ENCODE measurements at places on chromosomes 5 and 9.

- DNase-seq: no peak
Measured at GRCh38 chr5:170296036-170296934, 1.3 kb downstream of the LCP2 start.

DNA sequence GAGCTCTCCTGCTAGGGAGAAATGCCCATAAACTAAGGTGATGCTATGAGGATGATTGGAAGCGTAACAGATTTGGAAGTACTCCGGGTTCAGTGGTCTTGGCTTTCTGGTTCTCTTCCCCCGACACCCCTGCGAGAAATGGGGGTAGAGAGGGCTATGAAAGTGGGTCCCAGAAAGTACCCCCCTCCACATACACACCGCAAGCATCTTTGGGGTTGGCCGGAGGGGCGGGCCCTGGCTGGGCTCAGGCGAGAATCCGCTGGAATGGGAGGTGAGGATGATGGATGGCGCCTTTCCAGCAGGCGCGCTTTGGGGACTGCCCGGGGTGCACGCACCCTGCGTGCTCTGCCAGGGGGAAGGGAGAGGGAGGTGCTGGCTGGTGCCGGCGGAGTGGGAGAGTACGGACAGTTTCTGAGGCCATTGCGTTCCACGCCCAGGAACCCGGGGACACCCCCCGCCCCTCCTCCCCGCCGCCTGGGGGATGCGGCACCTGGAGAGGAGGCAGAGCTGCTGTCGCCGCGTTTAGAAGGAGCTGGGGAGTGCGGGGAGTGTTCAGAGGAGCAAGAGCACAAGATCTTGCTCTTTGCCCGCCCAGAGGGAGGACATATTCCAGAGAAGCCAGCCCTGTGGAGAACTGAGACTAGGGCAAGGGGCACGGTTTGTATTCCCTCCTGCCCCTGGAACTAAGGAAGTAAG is 1.9 kb downstream of the PCSK5 start:
- no peak for DNase-seq

GRCh38 chr9:136474974-136475865 is 7.6 kb downstream of the SEC16A start:
- DNase-seq: no peak

DNA sequence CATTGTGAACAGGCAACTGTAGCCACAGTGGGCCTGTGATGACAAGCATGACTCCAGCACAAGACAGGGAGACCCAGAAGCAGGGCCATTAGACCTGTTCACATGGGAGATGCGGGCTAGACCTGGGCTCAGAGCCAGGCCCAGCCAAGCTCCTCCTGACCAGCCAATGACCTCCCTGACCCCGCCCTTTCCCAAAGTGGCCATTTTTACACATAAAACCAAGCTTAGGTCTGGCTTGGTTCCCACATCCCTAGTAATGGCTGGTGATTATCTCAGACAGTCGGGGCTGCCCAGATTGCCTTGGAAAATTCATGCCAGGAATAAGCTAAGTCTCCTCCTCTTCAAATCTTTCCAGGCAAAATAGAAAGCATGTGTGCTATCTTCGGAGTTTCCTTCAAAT is 94.1 kb downstream of the FRMD3 start:
- no peak for DNase-seq

- no peak for DNase-seq
Measured at GRCh38 chr9:122223435-122223834, 5.3 kb downstream of the LHX6 start.

DNA sequence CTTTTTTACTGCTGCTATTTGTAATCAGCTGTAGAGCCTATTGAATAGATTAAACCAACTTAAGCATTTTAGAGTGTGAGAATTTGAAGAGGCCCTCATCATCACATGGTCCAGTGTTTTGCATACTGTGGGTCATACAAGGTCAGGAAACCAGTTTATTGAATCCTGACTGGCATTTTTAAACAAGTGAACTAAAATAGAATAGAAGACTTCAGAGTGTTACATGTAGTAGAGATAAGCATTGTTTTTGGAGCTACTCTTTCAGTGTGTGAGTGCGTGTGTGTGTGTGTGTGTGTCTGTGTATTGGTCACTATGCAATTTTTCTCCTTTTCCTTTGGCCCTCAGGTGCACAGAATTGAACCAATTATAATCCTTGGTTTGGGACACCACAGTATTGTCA is 114.4 kb downstream of the SLC28A3 start:
- DNase-seq: no peak

DNA sequence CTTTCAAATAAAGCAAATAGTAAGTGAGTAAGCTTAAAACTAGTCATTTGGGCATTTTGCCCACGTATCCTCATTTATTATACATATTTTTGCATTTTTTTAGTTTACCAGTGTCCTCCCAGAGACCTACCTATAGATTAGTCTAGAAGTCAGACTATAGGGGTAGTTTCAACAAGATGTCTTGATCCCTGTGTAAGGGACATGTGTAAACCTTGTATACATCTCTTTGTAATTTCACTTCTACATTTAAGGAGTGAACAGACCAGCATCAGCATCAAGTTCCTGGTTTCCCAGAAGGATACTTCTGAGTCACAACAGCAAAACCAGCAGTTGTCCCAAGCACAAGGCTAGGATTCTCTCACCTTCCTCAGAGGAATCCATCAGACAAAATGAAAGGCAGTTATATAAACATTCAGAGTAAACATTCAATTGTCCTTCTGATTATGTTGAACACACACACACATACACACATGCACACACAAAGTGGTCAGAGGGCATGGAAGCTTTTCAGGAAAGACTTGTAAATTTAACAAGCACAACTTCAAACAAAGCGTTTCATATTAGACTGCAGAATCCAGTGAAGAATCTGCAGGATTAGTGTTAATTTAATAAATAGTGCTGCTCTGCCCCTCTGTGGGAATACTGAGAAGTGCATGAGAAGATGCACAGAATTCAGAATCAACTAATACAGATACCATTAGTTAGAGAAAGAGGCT is 55.4 kb downstream of the HINT1 start:
- no peak for DNase-seq

- DNase-seq: no peak
Measured at GRCh38 chr5:31116466-31117031, 76.9 kb upstream of the CDH6 start.

DNA sequence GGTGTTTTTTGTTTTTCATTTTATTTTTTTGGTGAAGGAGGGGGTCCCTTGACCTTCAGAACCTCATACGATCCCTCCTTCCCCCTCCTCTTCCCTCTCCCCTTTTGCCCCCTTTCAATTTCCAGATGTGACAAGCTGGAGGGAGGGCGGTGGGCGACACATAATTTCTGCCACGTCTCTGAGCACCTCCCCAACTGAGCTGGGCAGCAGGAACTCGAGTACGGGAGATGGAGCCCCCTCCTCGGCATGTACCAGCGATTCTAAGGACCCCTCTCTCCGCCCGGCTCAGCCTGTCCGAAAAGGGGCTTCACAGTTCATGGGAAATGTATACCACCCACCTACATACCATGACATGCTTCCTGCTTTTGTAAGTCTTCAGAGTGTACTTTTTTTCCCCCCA is 52.4 kb downstream of the PRRC2B start:
- DNase-seq: no peak

DNA sequence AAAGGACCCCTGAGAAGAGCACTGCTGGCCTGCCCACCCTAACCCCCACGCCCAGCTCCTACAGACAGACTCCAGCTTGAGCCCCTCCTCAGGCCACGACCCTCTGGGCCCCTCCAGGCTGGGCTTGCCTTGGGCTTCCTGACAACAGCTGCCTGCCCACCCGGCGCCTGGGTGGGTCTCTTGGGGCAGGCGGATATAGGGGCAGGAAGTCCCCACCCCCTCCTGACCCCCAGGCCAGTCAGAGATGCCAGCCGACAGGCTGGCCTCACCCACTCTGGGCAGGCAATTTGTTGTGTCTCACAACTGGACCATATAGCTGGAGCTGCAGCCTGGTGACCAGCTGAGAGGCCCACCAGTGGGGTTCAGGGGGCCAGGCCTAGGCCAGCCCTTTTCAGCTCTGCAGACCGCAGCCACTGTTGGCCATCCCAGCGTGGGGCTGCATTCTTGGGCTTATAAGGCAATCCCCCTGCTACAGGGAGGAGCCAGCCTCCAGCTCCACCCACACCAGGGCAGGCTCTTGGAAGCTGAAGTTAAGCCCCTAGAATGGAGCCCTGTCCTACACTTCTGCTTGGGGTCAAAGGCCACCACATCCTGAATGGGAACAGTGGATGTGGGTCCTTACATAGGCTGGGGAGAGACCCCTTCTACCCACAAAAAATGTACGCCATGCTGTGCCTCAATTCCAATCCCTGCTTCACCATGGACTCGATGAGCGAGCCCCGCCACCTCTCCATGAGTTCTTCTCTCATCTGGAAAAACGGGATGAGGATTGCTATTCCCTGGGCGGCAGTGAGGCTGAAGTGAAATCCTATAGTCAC is 2.0 kb downstream of the PDLIM7 start:
- DNase-seq: no peak

- no peak for DNase-seq
Measured at GRCh38 chr5:168734119-168734518, 155.0 kb upstream of the PANK3 start.

- no peak for DNase-seq
Measured at GRCh38 chr9:116096853-116097252, 56.7 kb upstream of the PAPPA start.

DNA sequence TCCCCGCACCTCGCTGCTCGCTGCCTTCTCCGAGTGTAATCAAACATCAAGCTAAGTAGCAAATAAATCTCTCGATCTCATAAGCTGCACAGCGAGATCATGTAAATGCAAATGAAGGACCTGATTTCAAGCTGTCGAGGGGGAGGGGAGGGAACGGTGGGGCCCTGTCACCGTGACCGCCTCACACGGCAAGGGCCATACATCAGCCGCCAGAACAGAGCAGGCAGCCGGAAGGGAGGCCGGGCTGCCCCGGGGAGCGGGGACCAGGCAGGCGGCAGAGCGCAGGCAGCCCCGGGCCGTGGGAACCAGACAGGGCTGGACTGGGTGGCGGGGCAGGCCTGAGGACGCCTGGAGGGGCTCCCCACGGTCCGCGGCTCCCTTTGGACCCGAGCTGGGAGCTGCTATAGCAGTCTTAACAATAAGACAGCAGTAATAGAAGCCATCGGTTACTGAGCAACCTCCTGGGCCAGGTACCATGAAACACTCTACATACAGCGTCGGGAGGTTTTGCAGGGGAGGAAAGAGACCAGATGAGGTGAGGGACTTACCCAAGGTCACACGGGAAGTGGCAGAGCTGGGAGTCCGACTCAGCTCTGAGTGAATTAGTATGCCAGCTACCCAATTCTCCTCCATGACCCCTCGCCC is 76.8 kb downstream of the CFAP77 start:
- DNase-seq: no peak

Data from activated CD8-positive, alpha-beta memory T cell treated with anti-CD3 and anti-CD28 coated beads for 1 hour (primary cell).